ENCODE measurements at places on chromosomes 12 and 14.

DNA sequence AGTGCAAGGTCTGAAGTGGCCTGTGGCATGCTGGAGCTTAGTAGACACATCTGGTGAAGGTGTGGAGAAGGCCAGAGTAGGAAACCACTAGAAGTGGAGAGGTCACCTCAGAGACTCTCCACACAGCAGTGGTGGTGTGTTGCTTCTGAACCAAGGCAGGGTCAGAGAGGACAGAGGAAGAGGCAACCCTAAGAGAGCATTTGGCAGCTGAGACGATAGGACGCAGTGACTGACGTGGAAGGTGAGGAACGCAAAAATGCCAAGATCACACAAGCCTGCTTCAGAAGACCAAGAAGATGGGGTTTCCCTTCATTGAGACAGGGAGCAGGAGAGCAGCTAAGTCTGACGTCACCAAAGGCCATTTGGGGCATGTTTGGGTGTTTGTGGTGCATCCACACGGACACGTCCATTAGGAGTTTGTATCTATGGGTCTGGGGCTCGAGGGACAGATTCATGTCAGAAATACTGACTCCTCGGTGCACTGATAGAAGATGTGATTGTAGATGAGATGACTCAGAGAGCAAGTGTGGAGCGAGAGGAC is 338.1 kb downstream of the CACNA1C start:
- no peak for DNase-seq

- DNase-seq = no peak
These were observed 1.8 kb downstream of the JAG2 start for GRCh38 chr14:105166571-105167302.

- no peak for DNase-seq
These were observed 949.7 kb downstream of the TRHDE start for GRCh38 chr12:73221836-73222235.

GRCh38 chr14:33480071-33480886 is 470.6 kb downstream of the EGLN3 start:
- no peak for DNase-seq

GRCh38 chr12:111411185-111411764 is 5.6 kb downstream of the SH2B3 start:
- no peak for DNase-seq

GRCh38 chr14:59868021-59868420 is 2.6 kb downstream of the RTN1 start:
- no peak for DNase-seq

DNA sequence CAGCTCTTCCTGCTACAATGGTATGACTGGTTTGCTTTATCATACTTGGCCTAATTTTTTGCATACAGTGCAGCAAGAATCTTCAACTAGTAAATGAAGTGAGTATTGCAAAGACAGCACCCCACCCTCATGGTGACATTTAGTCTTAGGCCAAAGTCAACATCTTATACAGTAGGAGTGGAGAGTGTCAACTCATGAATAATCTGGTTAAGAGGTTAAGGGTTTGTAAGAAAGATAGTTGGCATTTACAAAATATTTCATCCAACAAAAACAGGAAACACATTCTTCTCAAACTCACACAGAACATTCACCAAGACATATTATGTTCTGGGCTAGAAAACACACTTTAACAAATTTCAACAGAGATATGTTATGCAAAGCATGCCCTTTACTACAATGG is 2.2 kb upstream of the OAS1 start:
- peak; percentile 70 for DNase-seq

All from kidney glomerular epithelial cell (primary cell).